ENCODE measurements at places on chromosomes 2 and 18.

DNA sequence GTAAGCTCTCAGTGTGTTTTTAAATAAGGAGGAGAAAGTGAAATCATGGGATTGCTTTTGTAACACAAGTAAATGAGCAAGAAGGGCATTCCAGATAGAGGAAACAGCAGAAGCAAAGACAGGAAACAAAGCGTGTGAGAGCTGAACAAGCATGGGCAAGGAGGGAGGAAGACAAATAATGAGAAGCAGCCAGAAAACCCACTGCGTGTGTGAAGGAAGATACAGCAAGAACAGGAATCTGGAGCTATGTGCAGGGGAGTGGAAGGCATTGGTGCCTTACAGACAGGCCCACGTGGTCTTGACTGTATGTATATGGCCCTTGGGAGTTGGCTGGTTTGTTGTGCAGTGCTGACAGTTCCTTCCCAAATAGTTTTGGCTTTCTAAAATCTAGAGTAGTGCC, 88.6 kb downstream of the AAK1 start:
- DNase-seq = no peak

DNA sequence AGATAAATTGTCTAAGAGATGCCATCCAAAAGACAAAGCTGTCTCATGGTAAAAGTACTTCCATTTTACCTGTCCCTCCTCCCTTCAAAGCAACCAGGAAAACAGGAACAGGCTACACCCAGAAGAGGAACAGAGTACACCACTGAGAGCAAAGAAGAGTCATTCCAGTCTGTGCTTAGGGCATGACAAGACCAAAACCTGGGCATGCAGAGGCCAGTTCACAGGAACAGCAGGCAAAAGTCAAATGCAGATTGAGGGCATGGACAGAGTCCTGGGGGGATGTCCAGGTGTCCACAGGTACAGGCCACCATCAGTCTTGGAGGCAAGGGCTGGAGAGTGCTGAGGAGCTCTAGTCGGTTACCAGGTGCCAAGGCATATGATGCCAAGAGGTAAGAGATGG, 23.7 kb downstream of the PLEK start:
- DNase-seq = no peak

DNA sequence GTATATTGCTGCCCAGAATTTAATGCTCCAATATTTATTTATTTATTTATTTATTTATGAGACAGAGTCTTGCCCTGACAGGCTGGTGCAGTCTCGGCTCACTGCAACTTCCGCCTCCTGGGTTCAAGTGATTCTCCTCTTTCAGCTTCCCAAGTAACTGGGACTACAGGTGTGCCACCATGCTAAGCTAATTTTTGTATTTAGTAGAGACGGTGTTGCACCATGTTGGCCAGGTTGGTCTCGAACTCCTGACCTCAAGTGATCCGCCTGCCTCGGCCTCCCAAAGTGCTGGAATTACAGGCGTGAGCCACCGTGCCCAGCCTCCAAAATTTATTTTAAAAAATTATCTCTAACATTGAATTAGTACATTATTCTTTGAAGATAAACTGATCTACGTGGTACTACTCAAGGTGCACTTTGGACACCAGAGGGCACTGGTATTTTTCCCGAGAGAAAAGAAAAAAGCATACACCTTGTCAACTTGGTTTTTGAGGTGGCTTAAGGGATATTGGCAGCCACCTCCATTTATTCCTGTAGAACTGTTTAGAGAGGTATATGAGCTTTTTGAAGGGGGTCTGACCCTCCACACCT, 1.4 kb upstream of the IDH1 start:
- no peak for DNase-seq

DNA sequence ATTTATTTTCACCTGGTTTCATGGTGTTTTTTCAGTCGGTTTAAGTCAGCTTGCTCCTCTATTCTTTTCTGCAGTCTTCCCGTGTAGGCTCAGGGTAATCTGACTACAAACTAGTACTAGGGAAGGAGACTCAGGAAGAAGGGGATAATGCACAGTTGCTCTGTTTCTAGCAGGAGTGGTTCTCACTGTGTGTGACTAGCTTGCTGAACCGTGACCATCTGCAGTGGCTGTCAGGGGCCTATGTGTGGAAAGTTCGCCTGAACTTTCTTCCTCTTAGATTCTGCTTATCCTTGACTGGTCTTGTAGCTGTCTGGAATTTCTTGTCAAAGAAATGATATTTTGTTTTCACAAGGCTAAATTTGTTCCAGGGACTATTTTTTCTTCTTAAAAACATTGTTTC, 46.3 kb upstream of the AQP4 start:
- no peak for DNase-seq

GRCh38 chr2:121697108-121697631, 39.5 kb downstream of the NIFK start:
- no peak for DNase-seq

GRCh38 chr2:83850071-83850725, 608.9 kb downstream of the SUCLG1 start:
- DNase-seq = no peak

DNA sequence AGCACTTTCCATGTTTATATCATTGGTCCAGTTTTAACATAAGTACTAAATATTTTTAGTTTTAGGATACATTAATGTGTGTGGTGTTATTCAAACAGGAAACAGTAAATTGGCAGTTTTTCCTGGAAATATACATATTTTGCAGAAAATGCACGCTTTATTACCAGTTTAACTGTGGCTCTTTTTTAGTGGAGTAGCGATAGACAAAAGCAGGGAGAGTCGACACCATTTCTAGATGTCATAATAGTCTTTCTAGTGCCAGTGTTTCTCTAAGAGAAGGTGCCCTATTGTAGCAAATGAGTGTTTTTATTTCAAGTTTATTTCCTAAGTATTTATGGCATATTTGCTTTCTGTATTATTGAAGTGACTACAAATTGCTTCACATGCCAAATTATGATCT, 9.1 kb upstream of the SLC35G4 start:
- DNase-seq = no peak

GRCh38 chr2:167334146-167334742, 446.0 kb downstream of the XIRP2 start:
- DNase-seq = no peak

DNA sequence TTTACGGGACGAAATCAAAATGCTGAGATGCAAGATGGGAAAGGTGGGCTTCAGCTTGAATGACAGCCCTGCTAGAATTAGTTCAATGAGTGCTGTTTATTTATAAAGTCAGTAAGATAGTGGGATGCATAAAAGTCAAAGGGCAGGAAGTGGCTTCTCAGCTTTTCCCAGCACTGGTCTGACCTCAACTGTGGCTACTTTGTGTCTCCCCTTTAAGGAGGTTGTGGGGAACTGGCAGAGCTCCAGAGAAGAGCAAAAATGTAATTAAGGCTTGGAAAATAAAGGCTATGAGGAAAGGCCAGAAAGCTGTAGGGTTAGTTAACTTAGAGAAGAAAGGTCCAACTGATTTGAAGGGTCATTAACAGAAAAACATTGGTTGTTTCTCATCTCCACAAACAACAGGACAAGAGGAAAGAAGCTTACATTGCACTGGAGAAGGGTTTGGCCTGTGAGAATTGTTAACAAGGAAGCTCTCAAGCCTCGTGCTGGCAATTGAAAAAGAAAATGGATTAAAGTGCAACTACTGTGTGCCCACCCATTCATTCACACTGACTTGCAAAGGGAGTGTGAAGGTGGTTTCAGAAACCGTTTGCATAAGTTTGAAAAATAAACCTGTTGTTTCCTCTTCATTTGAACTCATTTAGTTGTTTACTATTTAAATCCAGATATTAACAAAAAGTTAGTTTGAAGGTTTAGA, 68.8 kb upstream of the CD28 start:
- no peak for DNase-seq

DNA sequence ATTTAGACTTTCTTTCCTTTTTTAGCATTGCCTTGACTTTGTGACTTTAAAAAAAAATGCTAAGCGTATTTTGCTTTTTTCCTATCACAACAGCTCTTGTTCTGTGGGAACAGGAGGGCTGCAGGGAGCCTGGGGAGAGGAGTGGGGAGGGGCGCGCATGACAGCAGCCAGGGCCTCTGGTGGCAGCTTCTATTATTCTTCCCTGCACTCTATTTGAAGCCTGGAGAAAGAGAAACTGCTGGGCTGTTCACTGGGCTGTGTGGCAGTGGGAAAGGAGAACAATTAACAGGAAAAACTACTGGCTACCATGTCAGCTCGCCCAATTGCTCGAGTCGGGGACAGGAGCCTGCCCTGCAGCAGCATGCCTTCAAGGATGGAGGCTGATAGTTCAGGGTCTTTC, 119.0 kb upstream of the ZBTB14 start:
- DNase-seq = no peak

DNA sequence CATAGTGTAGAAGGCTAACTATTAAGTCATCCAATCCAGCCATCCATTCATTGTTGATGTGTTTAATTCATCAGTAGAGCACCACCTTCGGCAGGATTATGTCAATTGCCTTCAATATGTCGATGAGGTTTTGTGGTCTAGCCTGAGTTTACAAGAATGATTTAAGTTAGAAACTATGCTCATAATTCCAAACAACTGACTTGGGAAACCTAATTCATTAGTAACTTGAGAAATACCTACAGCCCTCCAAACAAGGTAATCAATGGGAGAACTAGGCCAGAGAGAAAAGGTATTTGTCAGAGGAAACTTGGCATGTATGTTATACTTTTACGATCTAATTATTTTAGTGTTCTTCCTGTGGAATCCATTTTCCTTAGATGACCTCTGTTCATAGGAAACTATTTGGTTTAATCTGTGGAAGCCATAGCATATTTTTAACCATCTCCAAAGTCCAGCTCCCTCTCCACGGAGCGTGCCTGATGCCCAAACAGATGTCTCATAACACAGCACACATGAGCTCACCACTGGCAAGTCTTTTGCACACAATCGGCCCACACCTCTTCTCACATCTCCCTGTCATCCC, 148.5 kb downstream of the GFPT1 start:
- no peak for DNase-seq

DNA sequence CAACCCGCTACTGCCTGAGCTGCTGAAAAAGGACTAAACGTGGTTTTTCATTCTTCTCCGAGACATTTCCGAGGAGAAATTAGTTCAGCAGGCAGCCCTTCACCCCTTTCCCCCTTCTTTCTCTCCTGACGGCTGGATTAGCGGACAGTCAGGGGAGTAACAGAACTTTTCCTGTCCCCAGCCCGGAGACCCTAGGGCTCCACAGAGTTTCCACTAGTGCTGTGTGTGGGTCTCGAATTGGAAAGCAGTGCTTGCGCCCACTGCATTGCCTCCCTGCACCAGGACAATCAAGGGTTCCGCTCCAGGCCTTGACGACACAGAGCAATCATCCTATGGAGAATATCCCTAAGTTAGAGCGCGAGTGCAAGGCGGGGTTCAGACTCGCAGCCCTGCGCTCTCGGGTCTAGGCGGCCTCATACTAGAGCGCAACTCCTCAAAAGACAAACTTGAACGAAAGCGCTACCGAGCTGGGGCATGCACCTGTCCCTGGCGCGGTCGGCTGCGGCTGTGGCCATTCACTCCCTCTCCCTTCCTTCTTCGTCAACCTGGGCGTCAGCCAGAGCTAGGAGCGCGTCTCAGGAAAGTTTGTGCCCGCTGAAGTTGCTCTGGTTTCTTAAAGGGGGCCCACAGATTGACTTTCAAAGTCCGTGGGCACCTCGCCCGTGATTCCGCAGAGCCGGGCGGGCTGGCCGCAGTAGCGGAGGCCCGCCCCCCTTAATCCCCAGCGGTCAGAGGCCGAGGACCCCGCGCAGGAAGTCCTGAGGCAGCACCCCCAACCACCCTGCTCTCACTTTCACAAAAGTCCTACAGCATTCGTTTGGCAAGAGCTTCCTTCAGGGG, 801 bp downstream of the OSR1 start:
- DNase-seq = peak; percentile 37

DNA sequence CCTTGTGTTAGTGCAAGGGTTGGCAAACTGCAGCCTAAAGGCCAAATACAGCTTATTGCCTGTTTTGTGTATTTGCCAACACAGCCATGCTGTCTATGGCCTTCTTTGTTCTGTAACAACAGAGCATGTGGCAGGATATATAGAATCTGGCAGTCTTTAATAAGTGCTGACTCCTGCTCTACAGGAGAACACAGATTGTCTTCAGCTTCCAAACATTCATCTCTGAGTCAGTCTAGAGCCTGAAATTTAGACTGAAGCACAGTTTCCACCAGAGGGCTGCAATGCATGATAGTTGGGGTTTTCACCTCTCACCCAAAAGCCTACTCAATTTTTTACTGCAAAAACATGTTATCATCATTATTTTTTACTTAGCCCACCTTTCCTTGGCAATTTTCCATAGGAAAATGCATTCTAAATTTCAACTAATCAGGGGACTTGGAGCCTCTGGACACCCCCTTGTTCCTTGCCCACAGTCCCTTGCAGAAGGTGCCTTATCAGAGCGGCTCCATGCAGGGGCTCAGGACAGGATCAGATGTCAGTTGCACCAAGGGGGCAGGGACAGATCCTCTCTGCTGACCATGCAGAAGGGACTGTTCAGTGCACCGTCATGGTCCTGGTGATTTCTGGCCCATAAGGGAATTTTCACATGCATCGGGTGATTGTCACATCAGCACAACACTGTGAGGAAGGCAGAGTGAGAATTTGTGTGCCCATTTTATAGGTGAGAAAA, 12.4 kb downstream of the IL37 start:
- no peak for DNase-seq

- DNase-seq = no peak
These were observed 237.7 kb downstream of the HDAC4 start for GRCh38 chr2:239162976-239163687.

DNA sequence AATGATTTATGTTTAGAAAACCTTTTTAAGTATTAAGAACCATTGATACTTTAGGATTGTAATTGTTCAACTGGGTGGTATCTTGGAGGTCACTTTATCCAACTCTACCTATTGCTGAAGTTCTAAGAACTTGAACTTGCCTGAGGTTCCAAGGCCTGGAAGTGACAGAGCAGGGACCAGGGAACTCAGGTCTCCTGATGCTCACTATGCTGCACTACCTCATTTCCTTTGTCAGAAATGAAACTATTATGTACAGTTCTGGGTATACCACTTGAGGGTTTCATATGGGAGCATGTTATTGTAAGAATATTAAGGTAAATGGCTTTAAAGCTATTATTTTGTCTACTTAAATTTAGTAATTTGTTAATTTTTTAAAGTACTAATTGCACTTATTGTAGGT, 3.0 kb downstream of the MBD5 start:
- no peak for DNase-seq

DNA sequence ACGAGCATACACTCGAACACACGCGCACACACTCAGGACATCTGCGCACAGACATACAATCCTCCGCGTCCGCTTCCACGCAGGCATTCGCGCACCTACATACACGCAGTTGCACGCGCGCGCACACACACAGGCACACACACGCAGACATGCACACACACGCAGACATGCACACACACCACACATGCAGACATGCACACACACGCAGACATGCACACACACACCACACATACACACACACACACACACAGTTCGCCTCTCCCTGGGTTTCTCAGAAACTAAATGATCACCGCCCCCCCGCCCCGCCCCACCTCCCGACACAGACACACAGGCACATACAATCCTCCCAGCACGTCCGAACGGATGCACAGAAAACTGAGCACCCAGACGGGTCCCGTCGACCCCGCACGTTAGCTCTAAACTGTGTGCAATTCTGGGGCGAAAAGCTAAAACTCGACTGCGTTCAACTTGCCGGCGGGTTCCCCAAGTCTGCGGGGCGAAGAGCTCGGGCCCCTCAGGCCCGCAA, 1.0 kb downstream of the EPHA4 start:
- DNase-seq = peak; percentile 6

GRCh38 chr2:176391148-176391419, 121.8 kb downstream of the MTX2 start:
- DNase-seq = no peak

- DNase-seq = no peak
These were observed 40.6 kb downstream of the GCKR start for GRCh38 chr2:27537287-27537686.

- no peak for DNase-seq
These were observed at the start of gene DIPK1C for GRCh38 chr18:74457043-74457724. TSS of gene DIPK1C (minus strand) at chr18:74457308. CDS start at chr18:74457259, 49 bp downstream.
